ENCODE measurements at places on chromosomes 1 and 21.

DNA sequence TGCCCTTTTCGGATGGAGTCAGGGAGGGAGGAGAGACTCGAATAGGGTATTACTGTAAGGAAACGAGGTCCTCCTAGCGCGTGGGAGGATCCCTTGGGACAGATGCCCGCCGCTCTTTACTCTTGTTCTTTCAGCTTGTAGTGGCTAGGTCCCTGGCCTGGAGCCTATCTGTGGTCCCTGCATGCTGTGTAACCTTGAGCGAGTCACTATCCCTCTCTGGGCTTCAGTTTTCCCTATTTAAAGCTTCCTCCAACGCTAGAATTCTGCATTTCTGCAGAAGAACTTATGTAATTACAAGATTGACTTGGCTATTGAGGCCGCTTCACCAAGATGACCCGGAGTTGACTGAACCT is 744 bp downstream of the MIER1 start:
- DNase-seq = no peak

DNA sequence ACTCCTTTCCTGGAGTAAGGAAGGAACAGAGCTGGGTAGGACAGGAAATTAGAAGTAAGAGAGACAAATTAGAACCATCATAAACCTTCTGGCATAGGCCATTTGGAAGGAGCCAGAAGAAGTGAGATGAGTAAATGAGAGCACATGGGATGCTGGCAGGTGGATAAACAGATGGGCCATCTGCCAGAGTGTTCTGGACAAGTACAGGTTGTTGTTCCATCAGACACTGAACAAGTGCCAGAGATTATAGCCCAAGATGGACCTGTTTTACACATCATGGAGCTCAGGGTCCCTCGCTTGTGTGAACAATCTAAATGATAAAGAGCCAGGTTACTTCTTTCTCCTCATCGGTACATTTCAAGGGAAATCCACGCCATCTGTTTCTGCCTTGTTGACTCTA is 200.3 kb downstream of the HHIPL2 start:
- no peak for DNase-seq

- no peak for DNase-seq
Measured at GRCh38 chr1:201275253-201275666, 8.0 kb upstream of the PKP1 start.

- no peak for DNase-seq
Measured at GRCh38 chr1:164630626-164631396, 71.8 kb downstream of the PBX1 start.

DNA sequence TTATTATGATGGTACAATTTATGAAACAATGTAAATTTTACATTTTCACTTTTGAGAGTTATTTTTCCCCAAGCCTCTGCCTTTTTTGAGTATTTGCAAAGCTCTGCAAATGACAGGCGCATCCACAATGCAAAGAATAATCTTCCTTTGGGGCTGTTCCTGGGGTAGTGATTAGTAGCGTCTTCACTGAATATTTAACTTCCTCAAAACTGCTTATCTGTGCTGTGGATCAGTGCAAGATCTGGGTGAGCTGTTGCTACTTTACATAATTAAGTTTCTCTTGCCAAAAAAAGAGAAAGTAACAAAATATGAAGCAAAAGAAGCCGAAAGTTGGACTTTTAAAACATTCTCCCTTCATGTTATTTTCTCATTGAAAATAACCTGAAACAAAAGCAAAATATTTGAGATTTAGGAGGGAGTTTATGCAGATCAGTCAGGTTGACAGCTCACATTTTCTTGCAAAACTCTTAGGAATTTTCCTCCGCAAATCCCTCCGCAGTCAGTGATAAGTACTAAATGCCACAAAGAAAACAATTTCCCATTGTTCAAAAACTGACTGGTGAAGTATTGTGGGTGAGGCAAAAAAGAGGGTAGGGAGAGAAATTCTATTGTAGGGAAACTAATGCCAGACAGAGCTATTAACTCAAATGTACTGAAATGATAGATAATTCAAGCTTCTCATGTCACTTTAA is 276.4 kb upstream of the B3GALT2 start:
- DNase-seq = no peak

- no peak for DNase-seq
Measured at GRCh38 chr21:39647476-39647875, 34.7 kb downstream of the B3GALT5 start.

GRCh38 chr1:230730977-230731376 is 16.2 kb upstream of the CAPN9 start:
- no peak for DNase-seq

DNA sequence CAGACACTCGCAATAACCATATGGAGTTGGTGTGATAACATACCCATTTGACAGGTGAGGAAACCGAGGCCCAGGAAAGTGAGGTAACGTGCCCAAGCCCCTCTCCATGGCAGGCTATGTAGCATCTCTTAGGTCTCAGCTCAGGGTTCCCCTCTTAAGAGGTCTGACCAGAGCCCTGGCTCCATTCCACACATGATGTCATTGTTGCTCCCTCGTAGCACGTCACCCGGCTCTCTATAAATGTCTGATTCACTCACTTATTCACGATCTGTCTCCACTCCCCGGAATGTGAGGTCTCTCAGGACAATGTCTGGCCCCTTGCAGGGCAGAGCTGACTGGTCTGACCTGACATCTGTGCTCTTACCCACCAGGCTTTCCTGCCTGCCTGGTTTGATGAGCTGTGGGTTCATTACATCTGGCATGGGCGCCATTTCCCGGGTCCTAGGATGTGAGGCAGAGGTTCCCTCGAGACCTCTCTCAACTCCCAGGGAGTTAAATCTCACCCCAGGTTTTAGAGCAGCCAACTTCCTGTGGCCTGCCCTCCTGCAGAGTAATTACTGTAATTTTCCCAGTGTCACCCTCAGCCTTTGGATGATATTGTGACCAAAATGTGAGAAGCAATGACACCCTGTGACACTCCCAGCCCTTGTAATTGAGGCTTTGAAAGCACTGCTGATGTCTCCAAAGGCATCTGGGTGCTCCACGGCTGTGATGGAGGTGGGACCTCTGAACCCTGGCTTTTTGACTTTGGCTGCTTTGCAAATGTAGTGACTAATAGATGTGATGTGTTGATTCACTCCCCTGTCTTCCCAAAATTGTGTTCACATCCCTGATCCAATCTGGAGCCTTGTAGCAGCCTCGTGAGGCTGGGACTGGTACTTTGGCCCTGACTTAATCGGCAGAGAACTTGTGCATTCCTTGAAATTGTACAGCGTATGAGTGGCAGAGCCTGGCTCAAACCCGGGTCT is 10.6 kb downstream of the ACTL8 start:
- no peak for DNase-seq

DNA sequence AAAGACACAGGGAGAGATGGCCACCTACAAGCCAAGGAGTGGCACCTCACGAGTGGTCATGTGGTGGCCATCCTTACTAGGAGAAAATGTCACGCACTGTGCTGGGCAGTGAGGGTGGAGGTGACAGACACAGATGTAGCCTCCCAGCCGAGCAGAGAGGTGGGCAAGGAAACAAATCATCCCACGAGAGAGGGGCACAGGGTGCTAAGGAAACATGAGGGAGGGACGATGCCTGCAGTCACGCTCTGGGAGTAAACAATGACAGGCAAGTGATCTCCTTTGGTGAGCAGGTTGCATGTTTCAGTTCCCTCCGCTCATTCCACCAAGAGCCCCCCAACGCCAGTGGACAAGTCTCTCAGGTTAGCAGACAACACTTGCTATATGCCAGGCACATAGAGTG is 65.8 kb downstream of the CD247 start:
- no peak for DNase-seq

DNA sequence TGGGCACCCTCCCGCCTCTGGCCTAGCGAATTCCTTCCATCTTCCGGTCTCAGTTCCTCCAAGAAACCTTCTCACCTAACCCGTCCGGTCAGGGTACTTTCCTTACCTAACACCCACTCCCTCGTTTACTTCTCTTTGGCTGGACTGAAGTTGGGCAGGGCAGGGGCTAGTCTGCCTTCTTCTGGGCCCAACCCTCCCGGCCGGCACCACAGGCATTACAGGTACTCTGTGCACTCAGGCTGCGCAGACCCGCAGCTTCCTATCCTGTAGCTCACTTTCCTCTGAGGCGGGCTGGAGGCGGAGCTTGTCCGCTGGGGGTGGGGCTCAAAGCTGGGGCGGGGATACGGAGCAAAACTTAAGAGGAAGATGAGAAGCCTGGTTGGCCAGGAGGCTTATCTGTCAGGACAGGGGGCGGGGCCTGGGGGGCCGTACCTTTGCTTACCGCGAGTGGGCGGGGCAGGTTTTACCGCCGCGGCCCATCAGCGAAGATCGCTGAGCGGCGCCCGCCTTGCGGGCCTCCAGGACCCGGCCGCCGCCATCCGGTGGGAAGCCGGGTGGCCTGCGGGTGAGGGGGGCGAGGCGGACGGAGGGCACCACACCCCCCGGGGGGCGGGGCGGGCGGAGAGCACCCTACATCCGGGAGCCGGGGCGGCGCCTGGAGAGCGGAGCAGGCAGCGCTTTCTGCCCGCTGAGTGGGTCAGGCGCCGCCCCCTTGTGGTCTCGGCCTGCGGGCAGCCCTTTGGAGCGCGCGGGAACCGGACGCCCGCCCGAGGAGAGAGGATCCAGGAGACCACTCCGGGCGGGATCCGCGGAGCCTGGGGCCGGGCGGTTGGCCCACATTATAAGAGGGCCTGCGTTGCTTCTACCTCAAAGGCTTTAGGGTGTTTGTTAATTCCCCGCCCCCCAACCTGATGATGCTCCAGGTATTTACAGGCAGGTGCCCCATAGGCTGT is 31.9 kb downstream of the ZNF648 start:
- peak; percentile 81 for DNase-seq

GRCh38 chr1:210447456-210448057 is 118.9 kb downstream of the HHAT start:
- no peak for DNase-seq

Data from GM18507 (cell line).